ENCODE measurements at places on chromosomes 4 and X. TPM values are rescaled to one million over a fixed set of nuclear protein-coding genes. Genes with fewer than 3 reads are reported as not detected.

PASD1 gene
- not detected for total RNA-seq

MAGEA4 gene
- total RNA-seq = not detected

SSX3 gene
- total RNA-seq = not detected

CCNA2 gene
- total RNA-seq = 9.4 TPM

TLR8 gene
- 0.19 TPM for total RNA-seq

WDR17 gene
- 1.4 TPM for total RNA-seq

- DNase-seq = no peak
These were observed 701.1 kb upstream of the ATOH1 start for GRCh38 chr4:93127489-93127888.

- peak; percentile 12 for DNase-seq
These were observed 10.3 kb upstream of the DUSP9 start for GRCh38 chrX:153636716-153637115.

GRCh38 chr4:78220283-78220682 is 163.2 kb downstream of the FRAS1 start:
- DNase-seq = no peak

- peak; percentile 44 for DNase-seq
These were observed 111.7 kb downstream of the PTTG2 start for GRCh38 chr4:38071801-38072431.

- DNase-seq = no peak
These were observed 14.3 kb downstream of the CBR4 start for GRCh38 chr4:168995537-168996295.

- no peak for DNase-seq
These were observed 134.3 kb upstream of the RPL34 start for GRCh38 chr4:108486046-108486445.

DNA sequence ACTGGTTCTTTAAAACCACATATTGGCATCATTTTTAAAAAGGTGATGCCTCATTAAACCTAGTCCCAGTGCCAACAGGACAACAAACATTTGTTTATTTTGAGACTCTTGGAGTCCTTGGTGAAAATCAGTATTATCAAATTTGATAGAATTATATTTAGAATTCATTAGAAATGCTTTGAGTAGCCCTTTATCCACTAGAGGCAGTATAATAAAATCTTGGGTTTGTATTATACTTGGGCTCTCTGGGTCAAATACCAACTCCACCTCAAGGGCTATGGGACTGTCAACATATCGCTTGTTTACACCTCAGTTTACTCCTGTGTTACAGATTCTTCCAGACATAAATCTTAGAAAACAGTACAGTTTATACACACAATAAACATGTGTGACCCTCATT is 335.7 kb upstream of the FSTL5 start:
- DNase-seq = no peak

GRCh38 chrX:101108284-101108683 is 10.3 kb downstream of the CENPI start:
- DNase-seq = no peak
